ENCODE measurements at places on chromosomes 6 and 20.

GRCh38 chr20:60642541-60642940 is 609.5 kb upstream of the CDH4 start:
- no peak for DNase-seq

- peak; percentile 61 for DNase-seq
These were observed 176.5 kb downstream of the SLC16A10 start for GRCh38 chr6:111263837-111264236.

DNA sequence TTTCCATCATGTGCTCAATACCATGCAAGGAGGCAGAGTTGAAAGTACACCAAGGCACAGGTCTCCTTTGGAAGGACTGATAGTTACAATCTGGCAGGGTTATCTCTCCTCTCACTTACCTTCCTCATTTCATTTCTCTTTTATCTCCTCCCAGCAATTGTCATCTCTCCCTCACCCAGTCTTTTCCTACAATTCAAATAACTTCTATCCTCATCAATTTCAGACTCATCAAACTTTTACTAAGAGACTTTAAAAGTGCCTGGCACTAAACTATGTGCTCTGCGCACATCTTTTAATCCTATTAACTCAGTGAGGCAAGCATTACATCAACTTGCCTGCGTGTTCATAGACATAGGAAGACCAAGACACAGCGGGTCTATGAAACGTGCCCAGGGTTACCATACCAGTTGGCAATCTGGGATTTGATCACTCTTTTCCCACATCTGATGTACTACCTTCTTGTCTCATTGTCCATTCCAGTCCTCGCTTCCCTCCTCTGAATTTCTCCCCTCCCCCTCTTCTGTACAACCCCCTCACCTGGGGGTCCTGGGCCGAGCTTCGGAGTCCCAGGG is 1.2 kb downstream of the VARS1 start:
- no peak for DNase-seq

DNA sequence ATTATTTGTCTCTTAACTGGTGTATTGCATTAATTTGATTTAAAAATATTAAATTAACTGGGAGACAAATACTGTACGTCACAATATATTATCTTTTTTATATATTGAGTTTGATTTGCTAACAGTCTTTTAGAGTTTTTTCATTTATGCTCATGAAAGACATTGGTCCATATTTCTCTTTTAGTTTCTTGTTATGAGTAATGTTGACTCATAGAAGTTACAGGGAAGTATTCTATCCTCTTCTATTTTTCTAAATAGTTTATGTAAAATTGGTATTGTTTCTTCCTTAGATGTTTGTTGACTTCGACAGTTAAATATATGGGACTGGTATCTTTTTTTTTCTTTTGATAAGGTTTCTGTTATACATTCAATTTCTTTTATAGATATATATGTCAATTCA is 1115.6 kb upstream of the CITED2 start:
- no peak for DNase-seq

GRCh38 chr6:8889514-8889913 is 454.2 kb upstream of the SLC35B3 start:
- DNase-seq, result no peak

DNA sequence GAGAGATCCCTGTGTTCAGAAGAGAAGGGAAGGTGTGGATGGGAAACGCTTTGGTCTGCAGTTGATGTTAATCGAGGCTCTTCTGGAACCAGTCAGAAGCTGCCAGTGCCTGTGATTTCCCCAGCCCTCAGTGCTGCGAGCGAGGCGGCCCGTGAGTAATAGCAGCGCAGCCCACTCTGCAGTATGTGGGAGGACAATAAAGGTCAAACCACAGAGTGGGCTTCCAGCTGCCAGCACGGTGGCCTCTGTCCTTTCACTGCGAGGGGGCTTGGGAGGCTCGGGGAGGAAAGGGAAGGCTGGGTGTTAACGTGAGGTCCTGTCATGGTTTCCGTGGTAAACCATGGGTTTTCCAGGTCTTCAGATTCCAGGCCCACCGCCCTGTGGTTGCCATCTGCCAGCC is 32.3 kb upstream of the TAGAP start:
- no peak for DNase-seq

- DNase-seq, result no peak
These were observed 47.1 kb downstream of the DST start for GRCh38 chr6:56595490-56596122.

GRCh38 chr20:24987244-24987643 is 5.3 kb downstream of the APMAP start:
- no peak for DNase-seq

- no peak for DNase-seq
These were observed 77.9 kb upstream of the BMP5 start for GRCh38 chr6:55953335-55953734.

DNA sequence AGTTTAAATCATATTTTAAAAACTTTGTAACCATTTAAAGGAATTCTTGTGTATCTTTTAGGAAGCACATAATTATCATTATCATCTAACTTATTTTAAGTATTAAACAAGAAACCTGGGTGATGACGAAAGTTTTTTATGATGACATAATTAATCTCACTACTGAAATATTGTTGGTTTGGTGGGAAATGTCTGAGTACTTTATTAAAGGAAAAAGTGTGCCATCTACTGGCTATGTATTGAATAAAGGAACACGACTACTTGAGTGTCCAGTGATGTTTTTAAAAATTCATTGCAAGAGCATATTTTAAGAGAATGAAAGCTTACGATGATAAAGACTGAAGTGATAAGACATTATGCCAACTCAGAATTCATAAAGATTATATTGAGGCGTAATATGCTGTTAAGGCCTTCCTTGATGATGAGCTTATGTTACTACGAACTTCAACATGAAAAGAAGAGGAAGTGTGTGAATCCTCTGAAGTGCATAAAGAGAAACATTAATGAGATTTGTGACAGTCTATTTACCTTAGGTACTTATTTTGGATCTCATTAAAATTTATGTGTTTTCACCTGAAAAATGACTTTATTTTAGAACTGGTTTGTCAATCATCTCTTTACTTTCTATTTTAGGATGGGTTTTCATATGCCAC is 12.0 kb upstream of the TRMT11 start:
- DNase-seq, result no peak

GRCh38 chr6:107707346-107708275 is 116.5 kb downstream of the SCML4 start:
- no peak for DNase-seq

- no peak for DNase-seq
These were observed 100.0 kb downstream of the RREB1 start for GRCh38 chr6:7207720-7208119.

DNA sequence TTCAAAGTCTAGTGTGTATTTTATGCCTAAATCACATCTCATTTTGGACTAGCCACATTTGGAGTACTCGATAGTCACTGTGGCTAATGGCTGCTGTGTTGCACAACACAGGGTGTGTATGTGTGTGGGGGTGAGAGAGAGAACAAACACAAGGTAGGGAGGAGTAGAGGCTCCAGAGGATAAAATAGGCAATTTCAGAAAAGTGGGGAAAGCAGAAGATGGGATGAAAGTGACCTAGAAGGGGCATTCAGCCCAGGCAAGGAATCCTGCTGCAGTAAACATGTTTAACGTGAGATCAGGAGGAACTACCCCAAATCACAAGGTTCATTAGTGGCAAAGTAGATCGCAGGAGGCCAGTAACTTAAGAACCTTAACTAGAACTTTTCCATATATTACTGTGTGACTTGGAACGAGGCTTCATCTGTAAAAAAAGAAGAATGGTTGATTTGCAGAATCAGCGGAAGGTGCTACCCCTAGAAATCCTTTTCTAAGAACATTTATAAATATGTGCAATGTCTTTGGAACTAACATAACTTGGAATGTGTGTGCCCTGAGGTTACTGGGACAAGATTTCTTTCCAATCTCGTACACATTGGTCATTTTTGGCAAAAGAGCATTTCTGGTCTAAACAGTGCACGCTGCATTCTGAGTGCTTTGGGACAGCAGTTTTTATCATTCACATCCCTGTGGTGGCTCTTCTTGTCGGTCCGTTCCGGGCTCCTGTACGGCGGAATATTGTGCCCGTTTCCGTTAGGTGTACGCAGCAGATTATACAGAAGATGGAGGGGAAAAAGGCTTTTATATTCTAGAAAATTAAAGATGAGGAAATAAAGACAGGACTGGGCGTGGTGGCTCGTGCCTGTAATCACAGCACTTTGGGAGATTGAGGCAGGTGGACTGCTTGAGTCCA is 2.6 kb downstream of the DUSP22 start:
- DNase-seq, result no peak

- no peak for DNase-seq
These were observed 860.5 kb downstream of the DHX35 start for GRCh38 chr20:39822667-39823066.

GRCh38 chr6:92790381-92790780 is 629.0 kb downstream of the EPHA7 start:
- no peak for DNase-seq

DNA sequence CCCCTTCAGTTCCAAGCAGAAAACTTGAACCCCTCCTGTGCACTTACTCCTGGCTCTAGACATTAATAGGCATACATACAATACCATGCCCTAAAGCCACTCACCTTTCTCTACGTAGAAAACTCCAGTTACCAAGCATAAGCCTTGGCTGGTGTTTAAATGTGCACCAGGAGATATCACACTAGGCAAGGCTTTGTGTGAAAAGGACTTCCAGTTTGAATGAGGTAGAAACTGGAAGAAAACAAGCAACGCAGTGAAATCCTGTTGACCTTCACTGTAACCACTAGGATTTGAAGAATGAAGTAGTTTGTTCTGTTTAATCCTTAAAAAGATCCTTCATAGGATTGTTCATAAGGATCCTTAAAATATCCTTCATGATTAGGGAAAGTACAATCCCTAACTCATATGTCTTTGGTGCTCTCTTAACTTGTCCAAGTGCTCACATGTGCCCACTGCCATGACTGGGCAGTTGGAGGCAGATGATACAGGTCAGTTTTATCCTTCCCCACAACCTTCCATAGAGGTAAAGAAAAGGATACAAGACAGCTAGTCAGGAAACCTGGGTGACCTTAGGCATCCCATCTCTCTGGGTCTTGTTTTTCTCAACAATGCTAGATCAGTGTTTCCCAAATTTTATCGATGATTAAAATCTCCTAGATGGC is 9.2 kb upstream of the SCGN start:
- no peak for DNase-seq

GRCh38 chr6:169237496-169238134 is 16.0 kb downstream of the THBS2 start:
- DNase-seq, result no peak

DNA sequence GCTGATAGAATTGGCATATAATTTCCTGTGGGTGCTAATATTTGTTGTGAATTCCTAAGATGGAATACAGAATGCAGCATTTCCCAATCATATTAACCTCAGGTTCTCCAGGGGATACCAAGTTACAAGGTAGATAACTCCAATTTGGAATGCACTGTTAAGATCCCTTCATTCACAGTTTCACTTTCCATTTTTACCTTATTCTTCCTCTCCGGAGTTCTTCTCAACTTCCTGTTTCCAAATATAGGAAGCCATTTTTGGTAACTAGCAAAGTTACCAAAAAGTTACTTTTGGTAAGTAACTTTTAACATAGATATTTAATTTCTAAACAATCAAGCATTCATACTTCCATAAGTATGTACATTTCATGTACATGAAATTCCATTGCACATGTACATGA is 63.5 kb upstream of the PHACTR2 start:
- DNase-seq, result no peak

DNA sequence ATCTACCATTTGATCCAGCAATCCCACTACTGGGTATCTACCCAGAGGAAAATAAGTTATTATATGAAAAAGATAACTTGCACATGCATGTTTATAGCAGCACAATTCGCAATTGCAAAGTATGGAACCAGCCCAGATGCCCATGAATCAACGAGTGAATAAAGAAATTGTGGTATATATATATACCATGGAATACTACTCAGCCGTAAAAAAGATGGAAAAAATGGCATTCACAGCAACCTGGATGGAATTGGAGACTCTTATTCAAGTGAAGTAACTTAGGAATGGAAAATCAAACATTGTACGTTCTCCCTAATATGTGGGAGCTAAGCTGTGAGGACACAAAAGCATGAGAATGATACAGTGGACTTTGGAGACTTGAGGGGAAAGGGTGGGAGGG is 100.0 kb upstream of the ADGRF4 start:
- DNase-seq, result no peak

GRCh38 chr6:82963191-82963925 is 102.3 kb downstream of the UBE3D start:
- DNase-seq, result no peak

Data from 8988T (cell line).